Activated CD4-positive, alpha-beta T cell treated with anti-CD3 and anti-CD28 coated beads for 48 hours (primary cell): ENCODE measurements at places on chromosomes 5 and 9.

DNA sequence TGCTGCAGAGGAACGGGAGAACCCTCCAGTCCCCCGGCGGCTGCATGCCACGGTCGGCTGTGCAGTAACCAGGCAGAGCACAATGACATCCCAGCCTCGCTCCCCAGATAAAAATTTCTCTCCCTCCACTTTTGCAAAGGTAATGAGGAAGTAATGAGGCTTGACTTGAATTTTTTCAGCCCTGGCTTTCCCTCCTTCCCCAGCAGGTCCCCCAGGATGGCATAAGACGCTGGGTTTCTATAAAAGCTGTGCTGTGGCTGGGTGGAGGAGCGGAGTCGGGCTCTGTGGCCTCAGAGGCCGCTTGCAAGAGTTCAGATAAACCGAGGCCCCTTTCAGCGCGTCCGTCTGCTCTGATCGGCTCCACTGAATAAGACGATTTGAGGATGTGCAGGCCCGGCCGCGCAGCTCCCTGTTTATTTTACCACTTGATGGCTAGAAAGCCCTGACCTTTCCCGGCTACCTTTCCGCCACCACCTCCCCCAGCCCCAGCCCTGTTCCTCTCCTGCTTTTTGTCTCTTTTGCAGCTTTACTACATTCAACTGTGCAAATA lies 351.9 kb upstream of the IRX2 start:
- no peak for DNase-seq

- no peak for DNase-seq
Measured at GRCh38 chr5:143644727-143645126, 167.2 kb upstream of the HMHB1 start.

DNA sequence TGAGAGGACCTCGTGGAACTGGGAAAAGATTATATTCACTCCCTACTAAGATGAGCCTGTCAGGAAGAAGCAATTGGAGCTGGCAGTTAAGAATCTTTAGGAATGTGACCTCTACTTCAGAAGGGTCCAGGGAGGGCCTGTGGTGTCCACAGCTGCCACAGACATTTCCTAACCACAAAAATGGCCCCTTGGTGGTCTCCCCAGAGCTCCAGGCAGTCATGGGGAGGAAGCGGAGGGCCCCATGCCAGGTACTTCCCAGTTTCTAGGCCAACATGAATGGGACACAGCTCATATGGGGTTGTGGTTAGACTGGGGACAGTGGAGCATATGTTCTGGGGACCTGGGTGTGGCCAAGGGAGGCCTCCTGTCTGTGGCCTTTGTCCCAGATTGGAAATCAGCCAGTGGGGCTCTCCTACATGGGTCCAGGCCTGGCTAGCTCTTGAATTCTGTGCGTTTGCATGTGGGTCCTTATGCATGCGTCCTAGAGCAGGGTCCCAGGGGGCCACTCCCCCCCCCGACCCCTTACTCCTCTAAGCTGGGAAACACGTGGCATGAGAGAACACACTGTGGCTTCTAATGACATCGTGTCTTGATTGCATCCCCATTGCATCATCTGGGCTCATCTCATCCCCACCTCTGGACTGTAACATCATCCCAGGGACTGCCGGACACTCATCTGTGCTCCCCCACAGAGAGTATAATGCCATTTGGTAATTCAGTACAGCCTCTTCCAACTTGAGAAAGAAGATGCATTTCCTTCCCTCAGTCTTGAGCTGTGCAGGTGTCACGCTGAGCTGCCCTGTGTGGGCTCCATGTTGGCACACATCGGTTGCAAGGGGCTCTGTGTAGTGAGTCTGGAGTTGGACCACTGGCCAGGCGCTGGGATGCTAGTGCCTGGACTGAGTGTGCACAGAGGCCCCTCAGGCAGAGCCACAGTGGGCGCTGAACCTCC lies 31.3 kb downstream of the IRF1 start:
- DNase-seq = no peak

GRCh38 chr5:172731680-172732074 lies 39.3 kb downstream of the DUSP1 start:
- DNase-seq = no peak

DNA sequence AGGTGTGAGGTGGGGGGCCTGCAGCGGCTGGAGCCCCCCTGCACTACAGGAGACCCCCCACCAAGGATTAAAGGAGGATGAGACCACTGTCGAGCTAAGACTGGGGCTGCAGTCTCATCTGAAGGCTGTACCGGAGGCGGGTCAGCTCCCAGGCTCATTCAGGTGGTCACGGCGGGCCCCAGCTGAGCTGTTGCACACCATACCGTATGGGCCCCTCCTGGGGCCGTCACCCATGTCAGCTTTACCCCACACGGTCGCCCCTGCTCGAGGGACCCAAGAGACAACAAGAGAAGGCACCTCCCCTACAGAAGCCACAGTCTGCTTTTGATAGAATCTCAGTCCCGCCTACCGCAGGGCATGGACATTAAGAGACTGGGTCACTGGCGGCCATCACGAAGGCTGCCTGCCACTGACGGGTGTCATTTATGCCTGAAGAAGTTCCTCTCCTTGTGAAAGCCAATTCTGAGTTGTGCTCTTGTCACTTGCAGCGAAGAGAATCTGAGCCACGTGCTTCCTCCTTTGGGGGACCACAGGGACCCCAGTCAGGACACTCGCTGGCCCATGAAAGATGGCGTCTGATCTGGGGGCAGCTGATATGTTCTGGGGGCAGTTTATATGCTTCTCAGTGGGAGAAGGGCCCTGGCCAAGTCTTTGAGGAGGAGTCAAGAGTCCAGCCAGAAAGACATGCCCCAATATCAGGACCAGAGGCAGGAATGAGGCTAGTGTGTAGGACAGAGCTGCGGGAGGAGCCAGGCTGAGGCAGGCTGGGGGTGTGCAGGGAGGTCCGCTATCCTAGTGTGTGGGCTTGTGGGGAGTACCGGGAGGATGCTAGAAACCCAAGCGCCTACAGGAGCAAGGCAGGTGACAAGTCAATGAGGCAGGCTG lies 102.4 kb downstream of the ZNF354C start:
- no peak for DNase-seq

DNA sequence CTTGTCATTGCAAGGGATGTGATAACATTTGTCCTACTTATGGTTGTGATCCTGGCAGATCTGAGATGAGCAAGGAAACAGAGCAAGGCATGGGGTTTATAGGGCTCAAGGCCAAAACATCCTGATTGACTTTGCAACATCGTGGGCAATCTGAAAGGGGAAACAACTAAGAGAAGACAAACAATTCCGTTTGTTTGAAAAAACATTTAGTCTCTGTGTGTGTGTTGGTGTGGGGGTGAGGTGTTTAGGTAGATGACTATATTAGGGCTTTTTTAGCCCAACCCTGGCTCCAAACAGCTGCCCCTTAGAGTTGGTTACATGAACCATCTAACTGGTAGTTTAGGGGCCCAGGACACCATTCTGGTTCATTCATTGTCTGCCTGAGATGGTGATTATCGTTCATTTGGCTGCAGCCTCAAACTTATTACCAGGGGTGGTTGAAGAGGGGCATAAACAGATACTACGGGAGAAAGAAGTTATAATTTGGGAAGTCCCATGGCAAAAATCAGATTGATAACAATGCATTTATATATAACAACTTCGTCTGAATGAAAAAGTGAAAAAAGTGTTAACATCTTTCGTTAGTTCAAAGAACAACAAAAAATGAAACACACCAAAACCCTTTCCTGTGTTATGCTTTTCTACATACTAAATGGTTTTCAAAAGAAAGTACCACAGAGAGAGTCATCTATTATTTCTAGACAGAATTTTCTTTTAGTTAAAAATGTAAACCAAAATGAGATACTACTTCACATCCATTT lies 5.7 kb downstream of the FYB1 start:
- peak; percentile 21 for DNase-seq

DNA sequence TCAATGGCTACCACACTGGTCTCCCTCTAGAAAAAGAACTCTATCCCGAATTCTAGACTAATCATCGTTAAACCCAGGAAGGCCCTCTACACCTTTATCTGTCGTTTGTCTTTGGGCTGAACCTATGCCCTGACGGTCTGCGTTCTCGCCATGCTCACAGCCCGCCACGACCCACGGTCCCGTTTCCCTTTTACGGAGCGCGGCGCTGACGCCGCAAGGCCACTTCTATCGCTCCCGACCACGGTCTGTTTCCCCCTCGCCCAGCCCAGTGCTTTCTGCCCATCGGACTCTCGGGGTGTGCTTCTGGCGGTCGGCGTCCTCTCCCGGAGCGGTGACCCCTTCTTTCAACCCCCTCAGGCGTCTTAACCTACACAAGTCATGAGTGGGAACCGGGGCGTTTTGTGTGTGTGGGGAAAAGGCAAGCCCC lies 974 bp downstream of the C9orf40 start:
- DNase-seq = peak; percentile 56

- DNase-seq = no peak
Measured at GRCh38 chr5:62969409-62970120, 390.9 kb downstream of the LRRC70 start.

DNA sequence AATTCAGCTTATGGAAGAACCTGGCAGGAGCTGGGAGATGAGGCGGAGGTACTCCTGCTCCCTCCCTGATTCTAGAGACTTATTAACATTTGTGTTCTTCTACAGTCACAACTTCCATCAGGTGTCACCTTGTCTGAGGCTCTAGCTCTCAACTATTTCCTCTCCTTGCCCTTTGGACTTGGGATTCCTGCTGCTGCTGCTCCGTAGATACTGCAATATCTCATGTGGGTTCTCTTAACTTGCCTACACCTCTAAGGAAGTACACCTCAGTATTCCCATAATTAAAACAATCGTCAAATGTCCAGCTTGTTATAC lies 21.2 kb downstream of the ANXA1 start:
- DNase-seq = no peak

DNA sequence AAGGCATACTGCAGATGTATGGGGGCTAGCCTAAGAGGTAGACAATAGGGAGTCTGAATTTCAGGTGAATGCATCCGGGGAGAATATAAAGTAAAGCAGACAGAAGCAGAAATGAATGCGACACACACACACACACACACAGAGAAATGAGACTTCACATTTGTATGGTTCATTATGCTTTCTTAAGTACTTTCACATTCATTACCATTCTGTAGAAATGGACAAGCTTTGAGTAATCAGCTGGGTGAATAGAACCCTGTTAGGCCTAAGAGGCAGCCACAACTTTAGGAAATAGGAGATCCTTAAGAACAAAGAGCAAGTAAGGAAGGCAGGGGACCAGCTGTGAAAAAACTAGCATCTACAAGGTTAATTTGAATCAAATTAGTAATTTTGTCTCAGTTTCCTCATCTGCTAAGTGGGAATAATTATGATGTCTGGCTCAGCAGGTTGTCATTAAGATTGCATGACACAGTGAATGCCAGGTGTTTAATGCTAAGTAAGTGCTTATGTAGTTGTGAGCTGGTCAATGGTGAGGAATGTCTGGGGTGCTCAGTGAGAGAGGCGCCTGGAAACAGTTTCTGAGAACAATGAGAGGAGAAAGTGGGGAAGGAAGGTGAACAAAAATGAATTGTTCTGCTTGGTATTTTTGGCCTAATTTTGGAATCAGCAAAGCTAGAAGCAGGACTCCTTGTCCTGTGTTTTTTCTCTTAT lies 265.8 kb upstream of the CLINT1 start:
- no peak for DNase-seq

GRCh38 chr5:53323511-53323910 lies 156.9 kb upstream of the FST start:
- no peak for DNase-seq

DNA sequence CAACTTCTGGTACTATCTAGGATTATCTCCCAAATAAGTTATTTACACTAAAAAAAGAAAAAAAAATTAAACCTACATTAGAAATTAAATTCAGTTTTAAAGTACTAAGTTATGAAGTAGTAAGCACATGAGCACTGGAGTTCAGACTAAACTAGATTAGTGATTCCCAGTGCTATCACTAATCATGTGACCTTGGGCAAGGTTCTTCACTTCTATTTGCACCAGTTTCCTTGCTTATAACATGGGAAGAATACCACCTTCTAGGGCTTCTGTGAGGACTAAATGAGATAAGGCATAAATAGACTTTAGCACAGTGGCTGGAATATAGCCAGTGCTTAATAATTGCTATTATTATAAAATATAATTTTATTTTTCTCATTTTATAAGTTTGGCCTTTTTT lies 10.5 kb downstream of the ELOVL7 start:
- DNase-seq = no peak

DNA sequence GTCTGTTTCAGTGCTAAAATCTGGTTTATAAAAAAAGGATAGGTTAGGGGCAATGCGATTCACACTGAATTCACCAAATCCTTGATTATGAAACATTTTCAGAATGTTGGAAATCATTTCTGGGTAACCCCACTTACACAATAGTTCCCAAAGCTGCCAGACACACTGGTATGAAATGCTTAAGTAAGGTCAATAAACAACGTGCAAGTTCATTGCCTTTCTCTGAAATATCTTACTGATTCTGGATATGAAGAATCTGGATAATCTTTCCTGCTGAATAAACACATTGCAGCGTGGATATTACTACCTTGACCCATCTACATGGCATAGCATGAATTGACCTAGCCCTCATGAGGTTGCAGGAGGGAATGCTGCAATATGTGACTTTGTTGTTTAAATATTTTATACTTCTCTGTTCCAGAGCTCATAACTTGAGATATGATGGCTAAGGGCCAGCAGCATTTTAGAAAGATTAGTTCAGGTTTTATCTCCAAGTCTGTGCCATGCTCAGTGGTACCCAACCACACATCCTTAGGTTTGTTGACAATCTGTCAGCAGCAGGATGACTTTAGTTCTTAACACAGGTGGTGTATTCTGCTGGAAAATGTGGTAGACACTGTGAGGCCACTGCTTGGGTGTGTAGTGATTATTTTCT lies 121.0 kb downstream of the NREP start:
- DNase-seq = no peak

- DNase-seq = no peak
Measured at GRCh38 chr9:34343605-34344004, 14.2 kb downstream of the NUDT2 start.

DNA sequence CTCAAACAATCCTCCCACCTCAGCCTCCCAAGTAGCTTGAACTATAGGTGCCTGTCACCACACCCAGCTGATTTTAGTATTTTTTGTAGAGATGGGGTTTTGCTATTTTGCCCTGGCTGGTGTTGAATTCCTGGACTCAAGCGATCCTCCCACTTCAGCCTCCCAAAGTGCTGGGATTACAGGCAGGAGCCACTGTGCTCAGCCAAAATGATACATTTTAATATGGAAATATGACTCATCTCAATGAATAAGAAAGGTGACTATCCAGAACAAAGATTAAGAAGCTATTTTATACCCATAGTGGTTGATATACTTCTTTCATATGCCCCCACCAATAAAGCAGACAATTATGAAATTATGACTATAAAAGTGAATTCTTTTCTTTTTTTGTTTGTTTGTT lies 166.2 kb downstream of the NFIB start:
- no peak for DNase-seq

DNA sequence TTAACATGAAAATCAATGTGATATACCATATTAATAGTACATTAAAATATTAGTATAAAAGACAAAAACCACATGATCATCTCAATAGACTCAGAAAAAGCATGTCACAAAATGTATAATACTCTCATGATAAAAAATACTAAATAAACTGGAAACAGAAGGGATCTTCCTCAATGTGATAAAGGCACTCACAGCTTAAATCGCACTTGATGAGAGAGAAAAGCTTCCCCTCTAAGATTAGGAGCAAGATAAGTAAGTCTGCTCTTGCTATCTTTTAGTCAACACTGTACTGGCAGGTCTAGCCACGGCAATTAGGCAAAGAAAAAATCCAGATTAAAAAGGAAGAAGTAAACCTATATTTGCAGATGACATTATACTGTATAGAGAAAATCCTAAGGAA lies 21.8 kb upstream of the MSH3 start:
- no peak for DNase-seq
